Neural crest cell (in vitro differentiated cells): ENCODE measurements at places on chromosomes 12 and 14.

DNA sequence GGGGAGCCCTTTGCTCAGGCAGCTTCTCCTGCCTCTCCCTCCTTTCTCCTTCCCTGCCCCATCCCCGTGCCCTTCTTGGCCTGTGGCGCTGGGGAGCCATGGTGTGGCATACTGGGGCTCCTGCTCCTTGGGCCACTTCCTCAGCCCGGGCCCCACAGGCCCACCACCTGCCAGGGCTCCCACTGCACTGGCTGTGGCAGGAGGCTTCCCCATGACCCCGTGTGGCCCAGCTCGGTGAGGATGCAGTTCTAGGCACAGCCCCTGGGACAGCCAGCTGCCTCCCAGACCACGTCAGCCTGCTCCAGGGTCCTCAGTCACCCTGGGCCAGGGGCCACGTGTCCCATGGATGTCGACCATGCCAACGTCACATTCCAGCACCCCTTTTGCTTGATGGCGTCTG is 13.0 kb upstream of the AMN start:
- no peaks in the 10 kb centered on the region for H3K4me1 ChIP-seq
- H3K27me3 ChIP-seq = no peaks in the 10 kb centered on the region
- no peak for DNase-seq

DNA sequence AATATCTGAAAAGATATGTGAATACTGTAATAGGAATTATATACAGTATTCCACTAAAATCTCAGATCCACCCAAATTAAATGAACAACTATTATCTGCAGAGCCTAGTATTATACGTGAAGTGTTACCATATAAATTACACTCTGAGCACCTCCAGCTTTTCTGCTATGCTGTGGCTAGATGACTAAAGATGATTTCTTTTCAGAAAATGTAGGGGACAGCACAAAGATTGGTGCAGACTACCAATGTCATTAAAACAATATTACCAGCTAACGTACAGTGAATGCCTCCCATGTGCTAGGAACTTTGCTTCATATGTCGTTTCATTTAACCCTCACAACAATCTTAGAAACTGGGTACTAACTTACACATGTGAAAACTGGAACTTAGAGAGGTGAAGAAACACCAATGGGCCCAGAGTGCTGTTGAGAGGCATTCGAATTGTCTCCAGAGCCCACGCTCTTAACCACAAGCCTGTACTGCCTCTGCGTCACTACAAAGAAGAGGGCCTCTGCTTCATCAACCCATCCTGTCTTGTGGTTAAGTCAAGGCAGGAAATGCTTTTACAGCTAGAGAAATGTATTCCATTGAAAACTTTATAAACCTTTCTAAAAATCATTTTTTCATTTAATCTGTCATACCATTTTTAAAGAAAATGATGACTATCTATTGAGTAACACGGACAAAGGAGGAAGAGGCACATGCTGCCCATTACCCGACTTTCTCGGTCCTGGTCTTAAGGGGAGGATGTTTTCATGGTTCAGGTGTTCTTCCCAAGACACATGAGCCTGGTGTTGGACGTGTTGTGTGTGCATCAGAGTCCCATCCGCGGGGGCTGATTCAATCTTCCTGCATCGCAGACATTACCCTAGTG is 1.3 kb downstream of the GPR65 start:
- H3K27me3 ChIP-seq = no peaks in the 10 kb centered on the region
- no peak overlapping the region for H3K27ac ChIP-seq
- H3K4me3 ChIP-seq = no peak overlapping the region
- H3K4me1 ChIP-seq = no peaks in the 10 kb centered on the region
- no peaks in the 10 kb centered on the region for H3K36me3 ChIP-seq
- DNase-seq = no peak

DNA sequence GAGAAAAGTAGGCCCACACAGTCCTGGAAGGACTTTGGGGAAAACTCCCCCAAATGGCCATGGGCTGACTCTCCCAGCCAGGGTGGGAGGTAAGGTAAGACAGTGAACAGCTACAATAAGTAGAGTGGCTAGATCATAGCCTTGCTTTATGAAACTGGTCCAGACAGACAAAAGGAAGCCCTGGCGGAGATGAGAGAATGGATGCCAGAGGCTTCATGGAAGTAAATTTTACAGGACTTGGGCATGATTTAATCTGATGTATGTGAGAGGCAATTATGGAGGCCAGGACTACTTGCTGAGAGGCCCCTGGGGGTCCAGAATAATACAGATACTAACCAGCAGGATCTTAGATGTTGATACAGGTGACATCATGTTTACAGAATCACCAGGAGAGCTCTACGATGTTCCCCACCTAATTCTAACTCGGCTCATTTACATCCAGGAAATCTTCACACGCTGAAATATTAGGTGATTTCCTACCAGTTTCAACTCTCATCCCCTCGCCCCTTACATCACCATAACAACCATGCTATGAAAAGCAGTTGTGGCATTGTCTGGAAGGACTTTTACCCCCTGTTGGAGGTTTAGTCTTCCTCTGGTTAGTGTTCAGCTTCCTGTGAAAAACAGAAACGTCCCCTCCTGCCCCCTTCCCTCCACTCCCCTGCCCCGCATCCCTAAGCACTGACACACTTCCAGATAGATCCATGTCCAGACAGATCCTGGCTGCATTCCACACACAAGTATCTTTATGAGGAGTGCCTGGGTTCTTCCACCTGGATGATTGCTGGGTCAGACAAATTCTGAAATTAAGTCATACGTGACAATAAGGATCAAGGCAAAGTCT is 39.5 kb upstream of the NT5DC3 start:
- H3K27ac ChIP-seq = peak overlapping the region; percentile 12
- H3K4me1 ChIP-seq = peaks cover 11% of the 10 kb centered on the region
- H3K4me3 ChIP-seq = no peak overlapping the region
- no peak for DNase-seq

DNA sequence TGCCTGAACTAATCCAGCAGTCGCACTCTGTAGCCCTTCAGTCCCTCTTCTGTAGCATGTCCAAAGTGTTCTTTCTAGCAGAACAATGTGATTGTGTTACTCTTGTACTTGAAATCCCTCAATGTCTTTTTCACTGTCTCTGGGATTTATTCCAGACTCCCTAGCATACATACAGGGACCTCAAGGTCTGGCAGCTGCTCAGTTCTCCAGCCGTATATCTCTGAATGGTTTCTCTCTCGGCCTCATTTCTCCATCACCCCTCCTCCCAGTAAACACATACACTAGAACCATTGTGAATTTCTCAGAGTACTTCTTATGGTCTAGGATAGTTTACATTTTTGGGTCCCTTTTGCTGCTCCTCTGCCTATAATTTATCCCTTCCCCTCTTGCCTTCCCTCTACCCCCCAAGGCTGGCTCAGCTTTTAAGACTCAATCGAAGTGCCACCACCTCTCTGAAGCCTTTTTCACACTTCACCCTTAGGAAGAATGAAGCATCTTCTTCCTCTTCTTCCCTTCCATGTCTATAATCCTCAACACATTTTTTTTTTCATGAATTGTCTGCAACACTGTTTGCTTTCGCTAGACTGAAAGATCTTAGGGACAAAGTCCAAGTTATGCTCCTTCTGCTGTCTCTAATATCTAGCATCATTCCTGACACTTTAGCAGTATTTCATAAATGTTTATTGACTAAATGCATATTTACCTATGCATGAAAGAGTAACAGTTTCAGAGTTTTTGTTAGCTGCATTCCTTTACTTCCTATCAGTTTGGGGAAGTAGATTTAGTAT is 446.1 kb downstream of the ZFP36L1 start:
- H3K4me1 ChIP-seq = peaks cover 39% of the 10 kb centered on the region
- peak overlapping the region; percentile 76 for H3K27ac ChIP-seq
- no peak for DNase-seq
- no peaks in the 10 kb centered on the region for H3K27me3 ChIP-seq
